ENCODE measurements at places on chromosomes 1 and 21.

DNA sequence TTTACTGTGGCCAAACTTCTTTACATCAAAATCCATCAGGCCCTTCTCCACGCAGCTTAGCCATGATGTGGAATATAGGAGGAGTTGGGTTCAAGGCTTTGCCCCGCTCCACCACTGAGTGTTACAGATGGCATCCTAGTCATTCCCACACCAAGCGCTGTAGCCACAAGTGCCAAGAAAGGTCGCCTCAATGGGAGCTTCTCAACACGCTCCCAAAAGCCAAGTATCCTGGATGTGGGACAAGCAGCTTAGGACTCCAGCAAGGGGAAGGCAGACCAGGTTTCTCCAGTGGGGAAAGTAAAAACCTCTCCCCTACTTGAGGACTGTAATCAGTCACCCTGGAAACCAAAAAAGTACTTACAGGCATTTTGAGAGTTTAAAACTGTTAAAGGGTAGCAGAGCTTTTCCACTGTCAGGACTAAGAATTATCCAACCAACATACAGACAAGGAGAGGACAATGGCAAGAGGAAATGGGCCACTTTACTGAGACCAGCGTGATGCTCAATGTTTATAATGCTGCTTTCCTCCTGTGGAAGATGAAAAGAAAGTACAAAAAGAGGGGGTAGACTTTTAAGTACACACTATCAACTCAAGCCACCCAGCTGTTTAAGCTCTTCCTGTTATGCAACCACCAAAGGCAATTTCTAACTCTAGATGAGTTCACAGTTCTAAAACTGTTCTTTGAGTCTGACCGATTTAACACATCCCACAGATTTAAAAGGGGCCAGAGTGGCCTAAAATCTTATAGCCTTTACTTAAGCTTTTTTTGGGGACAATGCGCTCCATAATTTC is 120.7 kb upstream of the KRTAP19-8 start:
- no peak for DNase-seq

DNA sequence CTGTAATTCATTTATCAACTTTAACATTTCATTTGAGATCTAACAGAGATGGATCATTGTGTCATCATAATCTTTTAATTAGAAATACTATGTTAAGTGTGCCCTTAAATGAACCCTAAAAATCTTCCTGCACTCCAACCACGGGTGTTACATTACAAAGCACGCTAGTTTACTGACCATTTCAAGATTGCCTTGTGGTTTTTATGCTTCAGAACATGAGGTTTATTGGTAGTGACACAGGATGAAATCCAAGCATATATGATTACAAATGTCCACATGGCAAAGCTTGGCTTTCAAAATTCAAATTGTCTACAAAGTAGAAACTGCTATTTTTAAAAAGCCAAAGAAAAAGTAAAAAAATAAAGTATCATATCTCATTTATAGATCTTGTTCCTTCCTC is 190.4 kb upstream of the USP25 start:
- no peak for DNase-seq

GRCh38 chr21:31580866-31581276 is 78.6 kb upstream of the SOD1 start:
- DNase-seq, result peak; percentile 51

- no peak for DNase-seq
These were observed 38.7 kb downstream of the BCL9 start for GRCh38 chr1:147579934-147580537.

DNA sequence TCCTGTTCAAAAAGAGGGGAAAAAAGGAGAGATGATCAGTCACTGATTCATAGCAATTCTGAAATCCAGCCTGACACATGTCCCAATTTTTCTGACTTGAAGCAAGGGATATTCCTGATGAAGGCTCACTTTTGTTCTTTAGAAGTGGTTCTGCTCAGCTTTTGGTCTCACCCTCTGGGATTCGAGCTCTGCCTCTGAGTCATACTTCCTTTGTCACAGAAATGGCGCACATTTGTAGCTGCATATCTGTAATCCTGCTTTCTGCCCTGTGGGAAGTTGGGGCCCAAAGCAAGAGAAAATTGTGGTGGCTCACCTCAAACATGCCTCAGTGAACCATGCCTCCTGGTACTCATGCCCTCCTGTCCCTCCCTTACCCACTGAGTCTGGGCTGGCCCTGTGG is 22.3 kb upstream of the FAM78B start:
- no peak for DNase-seq

DNA sequence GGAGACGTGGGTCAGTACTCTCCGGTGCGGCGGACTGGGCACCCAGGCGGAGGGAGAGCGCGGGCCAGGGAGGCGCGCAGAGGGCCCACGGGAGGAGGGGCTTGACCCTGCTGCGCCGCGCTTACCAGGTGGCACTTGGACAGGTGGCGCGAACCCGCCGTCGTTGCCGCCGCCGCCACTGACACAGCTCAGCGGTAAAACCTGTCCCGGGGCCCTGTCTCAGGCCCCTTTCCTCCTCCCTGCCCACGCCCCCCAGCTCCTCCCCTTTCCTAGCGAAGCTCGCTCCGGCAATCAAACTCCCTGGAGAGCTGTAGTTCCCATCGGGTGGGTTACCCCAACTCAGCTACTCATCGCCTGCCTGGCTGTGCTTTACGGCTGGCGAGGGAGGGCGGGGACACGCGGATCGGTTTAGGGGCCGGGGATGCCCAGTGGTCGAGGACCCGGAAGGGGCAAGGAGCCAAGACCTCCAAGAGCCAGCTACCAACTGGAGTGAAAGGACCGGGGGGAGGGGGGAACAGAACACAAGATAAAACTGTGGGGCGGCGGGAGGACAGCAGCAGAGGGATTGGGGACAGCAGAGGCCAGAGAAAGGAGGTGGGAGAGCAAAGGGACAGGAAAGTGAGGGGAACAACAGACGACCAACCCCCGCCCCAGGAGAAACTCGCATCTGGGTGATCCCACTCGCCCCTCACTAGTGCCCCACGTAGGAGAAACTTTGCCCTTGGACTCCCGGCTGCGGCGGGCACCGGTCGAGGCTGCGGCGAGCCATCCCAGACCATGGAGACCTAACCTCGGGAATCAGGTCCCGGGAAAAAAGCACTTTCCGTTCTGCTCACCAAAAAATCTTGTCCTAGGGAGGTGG is 2.9 kb downstream of the GFI1 start:
- no peak for DNase-seq

GRCh38 chr1:201167041-201167991 is 13.0 kb upstream of the TMEM9 start:
- no peak for DNase-seq

DNA sequence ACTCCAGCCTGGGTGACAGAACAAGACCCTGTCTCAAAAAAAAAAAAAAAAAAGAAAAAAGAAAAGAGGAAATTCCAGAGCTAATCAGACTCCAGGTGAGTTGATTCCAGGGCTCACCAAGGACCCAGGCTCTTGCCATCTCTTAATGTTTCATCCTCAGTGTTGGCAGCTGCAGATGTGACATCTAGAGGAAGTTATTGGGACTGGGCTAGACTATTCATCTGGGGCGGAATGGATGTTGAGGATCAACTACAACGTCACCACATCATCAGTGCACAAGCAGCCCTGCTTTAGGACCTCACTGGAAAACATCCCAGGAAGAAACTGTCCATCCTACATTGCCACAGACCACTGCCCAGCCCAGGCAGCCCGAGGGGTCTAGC is 28.6 kb upstream of the PARP1 start:
- DNase-seq, result no peak

DNA sequence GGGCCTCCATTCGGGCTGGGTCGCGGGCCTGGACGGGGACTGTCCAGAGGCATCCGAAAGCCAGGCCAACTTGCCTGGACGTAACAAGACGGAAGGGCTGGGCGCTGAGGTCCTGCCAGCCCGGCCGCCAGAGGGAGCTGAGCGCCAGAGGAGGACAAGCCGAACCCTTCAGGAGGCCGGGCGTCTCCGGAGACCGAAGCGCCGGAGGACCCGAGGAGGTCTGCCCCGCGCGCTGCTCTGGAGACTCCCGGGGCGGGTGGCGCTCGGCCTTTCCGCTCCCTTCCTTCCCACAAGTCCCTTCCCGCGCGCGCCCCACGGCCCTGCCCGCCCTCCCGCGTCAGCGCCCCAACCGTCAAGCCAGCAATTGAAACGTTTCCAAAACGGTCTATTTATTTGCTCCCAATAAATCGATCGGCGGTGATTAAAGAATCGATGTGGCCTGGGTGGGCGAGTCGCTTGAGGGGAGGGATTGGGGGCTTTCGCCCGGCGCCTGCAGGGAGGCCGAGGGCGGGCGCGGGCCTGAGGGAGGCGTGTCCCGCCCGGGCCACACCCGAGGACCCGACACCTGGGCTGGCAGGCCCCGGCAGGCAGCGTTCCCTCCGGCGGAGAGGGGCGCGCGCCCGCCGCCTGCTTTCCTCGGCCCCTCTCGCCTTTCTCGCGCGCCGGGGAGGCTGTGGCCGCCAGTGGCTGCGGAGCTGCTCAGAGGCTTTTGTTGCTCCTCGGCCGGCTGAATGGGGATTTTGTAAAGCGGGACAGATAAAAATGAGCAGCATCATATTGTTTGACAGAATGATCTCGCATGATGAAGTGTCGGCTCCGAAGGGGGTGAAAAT is 5.2 kb upstream of the FOXD3 start:
- peak; percentile 67 for DNase-seq

- DNase-seq, result peak; percentile 1
These were observed 1262.8 kb upstream of the PRMT6 start for GRCh38 chr1:105793536-105794146.

Data from dermis microvascular lymphatic vessel endothelial cell (primary cell).